ENCODE measurements at places on chromosomes 11 and 22.

DNA sequence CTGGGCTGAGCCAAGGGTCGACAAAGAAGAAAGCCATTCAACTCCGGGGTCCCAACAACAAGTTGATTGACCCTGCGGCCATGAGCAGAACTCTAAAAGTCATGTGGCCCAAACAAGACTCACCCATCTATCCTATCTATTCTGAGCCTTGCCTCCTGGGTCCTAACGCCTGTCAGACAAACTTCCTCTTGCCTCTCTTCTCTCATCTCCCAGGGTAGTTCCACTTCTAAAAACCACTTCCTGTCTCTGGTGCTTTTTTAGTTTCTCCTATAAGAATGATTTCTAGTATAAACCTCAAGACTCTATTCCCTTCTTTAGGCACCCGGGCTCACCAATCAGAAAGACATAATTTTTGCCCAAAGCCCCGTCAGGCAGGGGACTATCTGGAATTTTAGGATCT lies 530.2 kb downstream of the DLG2 start:
- DNase-seq: no peak

GRCh38 chr22:22070371-22070824 lies 87.8 kb upstream of the TOP3B start:
- no peak for DNase-seq

- no peak for DNase-seq
Measured at GRCh38 chr22:35799150-35799549, 81.5 kb downstream of the APOL5 start.

GRCh38 chr11:126956635-126957034 lies 43.9 kb downstream of the KIRREL3 start:
- peak; percentile 12 for DNase-seq

GRCh38 chr11:121134741-121135312 lies 33.8 kb downstream of the TECTA start:
- DNase-seq: no peak
